ENCODE measurements at places on chromosomes 7 and 10.
A peak's percentile ranks its signal among the peaks of the same experiment; 100 is the strongest.

DNA sequence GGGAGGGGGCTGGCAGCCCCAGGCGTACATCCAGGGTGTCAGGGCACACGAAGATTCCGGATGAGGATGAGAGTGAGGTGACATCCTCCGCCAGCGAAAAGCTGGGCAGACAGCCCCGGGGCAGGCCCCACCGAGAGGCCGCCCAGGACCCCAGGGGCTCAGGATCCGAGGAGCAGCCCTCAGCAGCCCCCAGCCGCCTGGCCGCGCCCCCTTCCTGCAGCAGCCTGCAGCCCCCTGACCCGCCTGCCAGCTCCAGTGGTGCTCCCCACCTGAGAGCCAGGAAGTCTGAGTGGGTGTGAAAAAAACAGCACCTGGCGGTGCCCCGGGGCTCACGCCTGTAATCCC, 3.2 kb downstream of the GJD4 start:
- DNase-seq = no peak

- DNase-seq = peak; percentile 18
These were observed 79.0 kb upstream of the LSM8 start for GRCh38 chr7:118104812-118105441.

DNA sequence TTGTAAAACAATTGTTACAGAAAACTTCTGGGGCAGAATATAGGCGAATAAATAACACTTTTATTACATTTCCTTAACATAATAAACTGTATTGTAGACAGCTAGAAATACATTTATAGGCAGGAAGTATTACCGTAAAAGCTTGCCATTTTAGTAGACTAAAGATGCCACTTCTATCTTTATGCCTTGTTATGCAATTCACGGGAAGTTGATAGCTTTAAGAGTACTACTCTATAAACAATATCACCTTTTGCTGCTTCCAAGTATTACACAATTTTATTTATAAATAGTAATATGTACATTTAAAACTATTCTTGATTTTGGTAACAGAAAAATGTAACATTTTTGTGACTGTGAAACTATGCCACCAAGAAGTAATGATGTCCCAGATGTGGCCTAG, 37.9 kb downstream of the PALS2 start:
- DNase-seq = no peak

- no peak for DNase-seq
These were observed 217.8 kb upstream of the AGK start for GRCh38 chr7:141333459-141333858.

DNA sequence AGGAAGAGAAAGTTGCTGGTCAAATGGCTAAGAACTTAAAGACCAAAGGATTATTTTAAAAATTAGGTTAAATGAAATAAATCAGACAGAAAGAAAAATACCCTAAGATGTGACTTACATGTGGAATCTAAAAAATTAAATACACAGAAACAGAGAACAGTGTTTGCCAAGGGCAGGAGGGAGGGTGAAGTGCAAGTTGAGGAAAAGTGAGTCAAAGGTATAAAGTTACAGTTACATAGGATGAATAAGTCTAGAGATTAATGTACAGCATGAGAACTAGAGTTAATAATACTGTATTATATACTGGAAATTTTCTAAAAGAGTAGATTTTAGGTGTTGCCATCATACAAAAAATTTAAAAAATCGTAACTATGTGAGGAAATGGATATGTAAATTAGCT, 146.3 kb downstream of the MDFIC start:
- DNase-seq = no peak

DNA sequence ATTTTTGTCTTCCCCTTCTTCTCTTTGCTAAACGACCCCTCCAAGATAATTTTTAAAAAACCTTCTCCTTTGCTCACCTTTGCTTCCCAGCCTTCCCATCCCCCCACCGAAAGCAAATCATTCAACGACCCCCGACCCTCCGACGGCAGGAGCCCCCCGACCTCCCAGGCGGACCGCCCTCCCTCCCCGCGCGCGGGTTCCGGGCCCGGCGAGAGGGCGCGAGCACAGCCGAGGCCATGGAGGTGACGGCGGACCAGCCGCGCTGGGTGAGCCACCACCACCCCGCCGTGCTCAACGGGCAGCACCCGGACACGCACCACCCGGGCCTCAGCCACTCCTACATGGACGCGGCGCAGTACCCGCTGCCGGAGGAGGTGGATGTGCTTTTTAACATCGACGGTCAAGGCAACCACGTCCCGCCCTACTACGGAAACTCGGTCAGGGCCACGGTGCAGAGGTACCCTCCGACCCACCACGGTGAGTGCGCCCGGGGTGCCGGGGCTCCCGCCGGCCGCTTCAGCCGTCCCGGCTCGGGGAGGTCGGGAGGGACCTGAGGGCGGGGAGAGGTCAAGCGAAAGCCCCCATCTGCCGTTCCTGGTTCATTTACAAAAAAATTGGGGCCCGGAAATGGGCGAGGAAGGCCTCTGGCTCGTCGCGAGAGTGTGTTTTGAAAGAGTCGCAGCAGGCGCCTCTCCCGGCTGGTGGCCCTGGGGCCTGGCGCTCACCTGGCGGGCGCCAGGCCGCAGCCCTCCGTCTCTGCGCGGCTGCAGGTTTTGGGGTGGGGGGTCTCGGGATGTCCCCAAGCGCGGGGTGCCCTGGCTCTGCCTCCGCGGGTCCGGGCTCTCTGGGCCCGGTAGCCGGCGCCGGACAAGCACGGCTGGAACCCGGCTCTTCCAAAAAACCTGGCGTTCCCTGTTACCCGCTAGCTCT, 1.2 kb downstream of the GATA3 start:
- DNase-seq = no peak

DNA sequence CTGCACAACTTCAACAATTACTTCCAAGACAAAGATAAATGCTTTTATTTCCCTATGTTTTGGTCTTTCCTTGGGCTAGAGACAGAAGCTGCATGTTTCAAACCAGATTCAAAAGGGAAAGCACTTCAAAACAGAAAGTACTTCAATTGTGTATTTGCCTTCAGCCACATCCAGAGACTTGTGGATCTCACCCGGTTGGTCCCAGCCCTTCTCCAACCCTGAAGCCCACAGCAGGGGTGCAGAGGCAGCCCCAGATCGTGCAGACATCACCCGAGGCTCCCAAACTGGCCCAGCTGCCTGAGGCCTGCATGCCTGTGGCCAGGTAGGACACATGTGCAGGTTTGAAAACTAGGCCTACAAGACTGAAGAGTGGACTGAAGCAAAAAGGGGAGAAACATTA, 80.8 kb downstream of the ALOX5 start:
- DNase-seq = no peak

DNA sequence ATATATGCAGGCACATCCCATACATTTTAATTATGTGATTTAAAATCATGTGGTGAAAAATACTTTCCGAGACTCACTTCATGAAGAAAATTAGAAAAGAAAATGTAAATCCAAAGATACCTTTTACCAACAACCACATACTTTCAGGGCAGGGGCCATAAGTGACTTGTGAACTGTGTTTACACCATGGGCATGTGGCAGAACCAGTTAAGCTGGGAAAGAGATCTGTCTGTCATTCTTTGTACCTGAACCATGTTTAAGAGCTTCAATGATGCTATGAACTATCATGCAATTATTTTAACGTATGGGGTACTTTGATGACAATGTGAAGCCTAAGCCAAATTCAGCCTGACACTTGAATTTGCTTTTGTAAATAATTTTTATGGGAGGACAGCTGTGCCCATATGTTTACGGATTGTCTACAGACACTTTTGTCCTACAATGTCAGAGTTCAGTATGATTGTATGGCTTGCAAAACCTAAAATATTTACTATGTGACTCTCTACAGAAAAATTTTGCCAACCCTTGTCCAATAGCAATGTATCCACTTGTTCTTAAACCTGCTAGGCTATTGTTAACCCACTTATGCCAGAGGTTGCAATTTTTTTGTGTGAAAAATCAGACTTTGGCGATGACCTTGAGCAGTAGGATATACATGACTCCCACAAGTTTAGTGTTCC, 654.6 kb downstream of the TNS3 start:
- no peak for DNase-seq

GRCh38 chr10:71409516-71410104, 12.9 kb downstream of the CDH23 start:
- no peak for DNase-seq

DNA sequence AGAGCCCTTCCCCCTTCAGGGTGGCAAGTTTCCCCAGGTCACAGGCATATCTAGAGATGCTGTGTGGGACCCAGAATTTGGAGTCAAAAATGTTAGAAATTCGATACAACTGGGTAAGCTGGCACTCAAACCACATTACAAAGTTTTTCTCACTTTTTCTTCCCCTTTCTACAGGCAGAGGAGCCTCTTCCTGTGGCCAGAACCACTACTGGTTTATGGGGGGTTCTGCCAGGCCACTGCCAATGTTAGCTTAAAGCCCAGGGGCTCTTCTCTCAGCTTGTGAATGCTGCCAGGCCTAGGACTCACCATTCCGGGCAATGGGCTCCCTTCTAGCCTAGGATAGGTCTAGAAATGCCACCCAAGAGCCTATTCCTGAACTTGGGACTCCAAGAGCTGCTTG, 617.9 kb upstream of the PHF14 start:
- no peak for DNase-seq

- DNase-seq = no peak
These were observed 429.7 kb downstream of the ARL4A start for GRCh38 chr7:13117103-13117502.

DNA sequence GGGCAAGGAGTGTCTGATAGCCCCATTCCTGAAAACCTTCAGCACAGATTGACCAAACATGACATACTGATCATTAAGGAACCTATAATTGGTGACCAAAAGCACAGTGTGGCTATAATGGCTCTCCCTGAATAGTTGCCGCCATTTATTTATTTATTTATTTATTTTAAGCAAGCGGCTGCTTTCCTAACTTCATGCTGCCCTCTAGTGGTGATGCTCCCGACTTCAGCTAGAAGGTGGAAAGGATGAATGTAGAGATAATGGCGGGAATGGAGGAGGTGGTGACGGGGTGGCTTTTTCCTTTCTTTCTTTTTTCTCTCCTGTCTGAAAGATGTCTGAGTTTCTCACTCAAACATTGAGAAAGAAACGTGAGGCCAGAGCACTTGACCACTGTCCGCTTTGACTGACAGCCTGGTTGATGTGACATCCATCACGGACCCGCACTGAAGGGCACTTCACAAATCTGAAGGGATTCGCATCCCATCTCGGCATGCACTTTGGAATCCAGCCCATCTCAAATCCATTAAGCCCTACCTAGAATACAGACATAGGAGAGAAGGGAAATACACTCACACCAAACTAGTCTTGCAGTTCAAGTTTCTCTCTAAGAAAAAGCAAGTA, 1090.1 kb downstream of the KCNMA1 start:
- DNase-seq = peak; percentile 60

- DNase-seq = no peak
These were observed 23.1 kb downstream of the KCP start for GRCh38 chr7:128887169-128888038.

DNA sequence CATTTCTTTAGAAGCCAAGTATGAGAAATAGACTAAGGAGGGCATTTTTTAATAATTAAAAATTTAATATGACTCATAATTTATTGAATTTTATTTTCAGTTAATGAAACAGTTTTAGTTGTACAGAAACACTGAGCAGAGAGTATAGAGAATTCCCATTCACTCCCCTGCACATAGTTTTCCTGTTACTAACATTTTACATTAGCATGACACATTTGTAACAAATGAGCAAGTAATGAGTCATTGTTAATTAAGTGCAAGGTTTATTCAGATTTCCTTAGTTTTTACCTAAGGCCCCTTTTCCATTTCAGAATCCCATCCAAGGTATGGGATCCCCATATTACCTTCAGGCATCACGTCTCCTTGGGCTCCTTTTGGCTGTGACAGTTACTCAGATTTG, 271.5 kb upstream of the FZD8 start:
- no peak for DNase-seq

- DNase-seq = no peak
These were observed 38.8 kb upstream of the FAM20C start for GRCh38 chr7:153604-154003.

DNA sequence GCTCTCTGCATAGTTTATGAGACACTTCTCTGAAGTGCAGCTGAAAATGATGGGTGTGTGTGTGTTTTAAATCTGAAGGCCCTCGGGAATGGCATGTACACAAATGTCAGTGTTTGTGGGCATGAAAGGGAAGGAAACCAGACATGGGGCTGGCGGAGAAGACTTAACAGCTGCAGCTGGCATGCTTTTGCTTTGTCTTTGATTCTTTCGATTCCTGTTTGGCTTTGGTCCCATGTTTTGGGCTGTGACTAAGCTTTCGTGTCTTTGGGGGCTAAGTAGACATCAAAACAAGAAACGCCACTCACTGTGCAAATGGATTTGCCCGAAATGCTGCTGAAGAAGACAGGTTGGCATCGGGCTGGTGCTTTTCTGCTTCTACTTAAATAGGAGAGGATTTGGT, 179.3 kb downstream of the PFKFB3 start:
- DNase-seq = peak; percentile 45

DNA sequence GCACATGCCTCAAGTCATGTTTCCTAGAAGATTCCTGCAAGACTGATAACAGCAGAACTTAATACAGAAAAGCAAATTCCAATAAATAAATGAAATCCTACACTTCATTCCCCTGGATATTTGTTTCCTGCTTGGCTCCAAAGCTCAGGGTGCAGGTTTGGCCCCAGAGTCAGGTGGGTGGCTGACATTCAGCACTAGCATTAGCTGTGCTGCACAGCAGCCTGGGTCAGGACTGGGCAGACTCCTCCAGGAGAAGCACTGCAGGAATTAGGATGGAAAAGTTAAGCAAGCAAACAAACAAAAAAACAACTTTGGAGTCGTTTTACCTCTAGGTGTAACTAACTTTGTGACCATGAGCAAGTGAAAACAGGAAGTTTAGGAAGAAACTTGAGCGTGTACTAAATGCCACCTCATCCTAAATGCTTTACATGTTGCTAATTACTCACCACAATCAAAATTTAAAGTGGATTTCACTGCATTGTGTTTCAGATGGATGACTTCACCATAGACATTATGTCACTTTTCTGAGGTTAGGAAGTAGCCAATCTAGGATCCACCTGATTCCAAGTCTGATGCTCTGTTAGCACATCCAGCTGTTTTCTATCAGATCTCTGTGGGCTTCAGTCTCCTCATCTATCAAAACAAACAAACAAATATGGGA, 239.4 kb downstream of the C7orf25 start:
- DNase-seq = no peak

GRCh38 chr10:30594077-30594476, 35.5 kb downstream of the LYZL2 start:
- DNase-seq = no peak

GRCh38 chr10:100347568-100348195, 649 bp downstream of the SCD start:
- DNase-seq = no peak

- no peak for DNase-seq
These were observed 18.7 kb downstream of the ZNF786 start for GRCh38 chr7:149071641-149072437.

- no peak for DNase-seq
These were observed 17.5 kb downstream of the KIAA1549 start for GRCh38 chr7:138963675-138964074.

GRCh38 chr10:13078912-13079775, 20.8 kb upstream of the OPTN start:
- no peak for DNase-seq

GRCh38 chr7:136102881-136103280, 125.7 kb upstream of the MTPN start:
- no peak for DNase-seq

GRCh38 chr7:133429371-133429770, 176.5 kb downstream of the EXOC4 start:
- DNase-seq = no peak

Measured in skin of body (tissue), 3 donors.